Mesothelial cell of epicardium (in vitro differentiated cells): ENCODE measurements at places on chromosomes 2 and 18. TPM values are rescaled to one million over a fixed set of nuclear protein-coding genes. Genes with fewer than 3 reads are reported as not detected.
A peak's percentile ranks its signal among the peaks of the same experiment; 100 is the strongest.

DNA sequence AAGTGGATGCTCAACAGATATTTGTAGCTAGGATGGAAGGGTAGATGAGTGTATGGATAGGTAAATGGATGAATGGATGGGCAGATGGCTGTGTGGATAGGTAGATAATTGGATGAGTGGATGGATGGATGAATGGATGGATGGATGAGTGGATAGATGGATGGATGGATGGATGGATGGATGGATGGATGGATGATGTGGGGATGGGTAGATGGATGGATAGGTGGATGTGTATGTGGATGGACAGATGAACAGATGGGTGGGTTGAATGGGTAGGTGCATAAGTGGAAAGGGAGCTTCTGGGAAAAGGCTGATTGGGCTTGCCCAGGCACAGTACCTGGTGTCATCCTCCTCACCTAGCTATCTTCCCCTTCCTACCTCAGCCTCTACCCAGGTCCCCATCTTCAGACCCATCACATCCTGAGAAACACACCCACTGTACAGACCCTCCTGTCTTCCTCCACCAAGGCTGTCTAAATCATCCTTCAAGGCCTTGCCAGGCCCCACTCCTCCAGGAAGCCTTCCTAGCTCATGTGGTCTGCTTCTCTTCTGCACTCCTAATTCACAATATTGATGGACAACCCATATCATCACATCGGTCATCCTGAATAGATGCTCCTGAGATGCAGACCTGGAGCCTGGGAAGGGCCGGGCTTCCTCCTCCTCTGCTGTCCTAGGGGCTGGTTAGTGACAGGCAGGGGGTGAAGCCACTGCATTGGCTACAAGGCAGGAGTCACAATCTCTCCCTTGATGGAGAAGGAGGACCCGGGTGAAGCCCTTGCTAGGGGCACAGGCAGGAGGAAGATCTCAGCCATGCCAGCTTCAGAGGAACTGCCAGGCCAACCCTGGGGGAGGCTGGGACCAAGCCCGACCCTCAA, 49.4 kb downstream of the SMAD7 start:
- no peaks in the 10 kb centered on the region for H3K27me3 ChIP-seq
- H3K4me1 ChIP-seq, result peaks cover 34% of the 10 kb centered on the region
- H3K27ac ChIP-seq, result peak overlapping the region; percentile 17
- H3K36me3 ChIP-seq, result peaks cover 19% of the 10 kb centered on the region

CPO gene
- total RNA-seq, result 0.18 TPM in 1 of 3 replicates, not detected in the others

- peak overlapping the region; percentile 7 for H3K27ac ChIP-seq
- H3K27me3 ChIP-seq, result no peaks in the 10 kb centered on the region
- peaks cover 37% of the 10 kb centered on the region for H3K4me1 ChIP-seq
- no peak for DNase-seq
Measured at GRCh38 chr18:75551071-75551470, 123.6 kb upstream of the SMIM21 start.

GATA6 gene
- 99.0 to 108 TPM (median 106 TPM) in 3 replicates for total RNA-seq

DNA sequence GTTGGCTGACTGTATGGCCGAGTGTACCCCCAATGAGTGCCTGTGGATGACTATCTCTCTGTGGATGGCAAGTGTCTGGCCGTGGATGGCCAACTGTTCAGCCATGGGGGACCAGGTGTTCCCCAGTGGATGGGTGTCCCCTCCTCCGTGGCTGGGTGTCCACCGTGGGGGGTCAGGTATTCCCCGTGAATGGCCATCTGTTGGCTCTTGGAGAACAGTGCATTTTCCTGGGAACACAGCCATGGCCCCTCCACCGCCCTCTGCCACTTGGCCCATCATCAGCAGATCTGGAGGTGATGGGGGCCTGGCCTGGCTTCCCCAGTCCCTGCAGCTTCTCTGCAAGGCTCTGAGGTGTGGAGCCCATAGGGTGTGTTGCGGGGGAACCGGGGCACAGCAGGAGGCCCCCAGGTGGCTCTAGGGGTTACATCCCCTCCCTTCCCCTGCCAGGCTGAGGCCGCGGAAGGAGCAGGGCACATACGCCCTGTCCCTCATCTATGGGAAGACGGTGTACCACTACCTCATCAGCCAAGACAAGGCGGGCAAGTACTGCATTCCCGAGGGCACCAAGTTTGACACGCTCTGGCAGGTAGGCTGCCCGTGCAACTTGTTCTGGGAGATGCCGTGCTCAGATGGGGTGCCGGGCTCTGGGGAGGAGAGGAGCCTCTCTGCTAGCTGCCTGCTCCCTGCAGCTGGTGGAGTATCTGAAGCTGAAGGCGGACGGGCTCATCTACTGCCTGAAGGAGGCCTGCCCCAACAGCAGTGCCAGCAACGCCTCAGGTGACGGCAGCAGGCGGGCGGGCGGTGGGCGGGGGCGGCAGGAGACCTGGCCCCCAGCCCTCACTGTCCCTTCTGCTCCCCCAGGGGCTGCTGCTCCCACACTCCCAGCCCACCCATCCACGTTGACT, 19.3 kb downstream of the ZAP70 start:
- H3K27me3 ChIP-seq, result no peaks in the 10 kb centered on the region
- H3K4me3 ChIP-seq, result no peak overlapping the region
- no peaks in the 10 kb centered on the region for H3K4me1 ChIP-seq
- peaks cover 2% of the 10 kb centered on the region for H3K36me3 ChIP-seq
- H3K27ac ChIP-seq, result no peak overlapping the region

- H3K27ac ChIP-seq, result no peak overlapping the region
- peaks cover 2% of the 10 kb centered on the region for H3K4me1 ChIP-seq
- no peaks in the 10 kb centered on the region for H3K36me3 ChIP-seq
- DNase-seq, result no peak
Measured at GRCh38 chr2:235595422-235596010, 101.7 kb downstream of the AGAP1 start.

DNA sequence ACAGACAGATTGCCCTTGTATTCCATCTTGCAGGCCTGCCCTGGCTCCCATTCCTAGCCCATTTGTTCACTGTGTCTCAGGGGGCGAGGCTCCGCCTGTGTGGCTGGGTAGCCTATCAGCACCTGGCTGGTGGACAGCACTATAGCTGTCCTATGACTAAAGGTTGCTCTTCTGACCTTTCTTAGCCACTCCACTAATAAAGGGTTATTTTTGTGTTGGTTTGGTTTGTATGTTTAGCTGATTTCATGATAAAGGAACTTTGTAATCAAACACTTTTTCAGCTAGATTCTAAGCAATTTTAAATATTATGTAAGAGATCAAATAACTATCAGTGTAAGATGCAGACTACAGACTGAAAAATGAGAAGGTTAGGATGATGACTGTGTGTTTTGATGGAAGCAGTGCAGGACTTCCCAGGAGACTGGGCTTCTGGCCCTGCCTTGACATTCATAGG, 72.2 kb downstream of the CRIM1 start:
- H3K27me3 ChIP-seq, result no peaks in the 10 kb centered on the region
- H3K4me1 ChIP-seq, result peaks cover 16% of the 10 kb centered on the region
- no peak overlapping the region for H3K27ac ChIP-seq
- no peak for DNase-seq
